Stimulated activated effector memory CD8-positive, alpha-beta T cell treated with anti-CD3 and anti-CD28 coated beads, Interleukin-12 subunit alpha, Interleukin-12 subunit beta, amount 100 ng/mL, for 72 hours (primary cell): ENCODE measurements at places on chromosomes 7 and 10.

DNA sequence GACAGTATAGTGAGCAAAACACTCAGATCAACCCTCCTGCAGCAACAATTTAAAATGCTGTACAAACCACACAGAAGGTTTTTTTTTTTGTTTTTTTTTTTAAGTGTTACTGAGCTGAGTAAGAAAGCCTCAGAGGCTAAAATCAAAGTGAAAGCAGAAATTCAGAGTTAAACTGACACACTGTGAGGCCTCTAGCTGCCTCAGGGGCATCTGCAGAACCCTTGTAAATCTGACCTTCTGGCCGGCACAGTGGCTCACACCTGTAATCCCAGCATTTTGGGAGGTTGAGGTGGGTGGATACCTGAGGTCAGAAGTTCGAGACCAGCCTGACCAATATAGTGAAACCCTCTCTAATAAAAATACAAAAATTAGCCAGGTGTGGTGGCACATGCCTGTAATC lies 7.4 kb upstream of the GNA12 start:
- no peak for DNase-seq

- no peak for DNase-seq
Measured at GRCh38 chr10:57830877-57831560, 436.7 kb downstream of the IPMK start.

DNA sequence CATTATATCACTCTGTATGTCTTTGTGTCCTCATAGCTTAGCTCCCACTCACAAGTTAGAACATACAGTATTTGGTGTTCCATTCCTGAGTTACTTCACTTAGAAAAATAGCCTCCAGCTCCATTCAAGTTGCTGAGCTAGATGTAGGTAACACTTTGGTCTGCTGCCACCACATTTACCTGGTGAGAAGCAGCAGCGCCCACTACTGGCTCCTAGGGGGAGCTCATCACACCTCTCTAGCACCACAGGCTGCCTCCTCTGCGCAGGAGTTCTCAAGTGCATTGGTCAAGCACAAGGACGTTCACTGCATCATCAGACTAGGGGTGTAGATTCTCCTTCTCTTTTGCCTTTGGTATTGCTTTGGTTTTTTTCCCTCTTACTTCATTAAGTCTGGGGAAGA lies 530.9 kb upstream of the AUTS2 start:
- no peak for DNase-seq

GRCh38 chr7:108452707-108453106 lies 3.5 kb downstream of the NRCAM start:
- DNase-seq = no peak

- no peak for DNase-seq
Measured at GRCh38 chr7:15828881-15829280, 142.4 kb upstream of the MEOX2 start.
